HEK293T (cell line): ENCODE measurements at places on chromosomes 12 and 14.

GRCh38 chr12:57772429-57773322 lies at the start of gene EEF1AKMT3:
EEF1AKMT3 (plus strand) TSS chr12:57772614; CDS start chr12:57772725, 111 bp downstream.
- peak; percentile 67 for DNase-seq

GRCh38 chr14:24198814-24199524 lies 3.7 kb upstream of the TM9SF1 start:
- no peak for DNase-seq

- DNase-seq = no peak
Observed at GRCh38 chr12:109625749-109626377, 52.3 kb downstream of the MVK start.

GRCh38 chr12:123449249-123449733 lies 8.6 kb upstream of the SNRNP35 start:
- DNase-seq = no peak

- DNase-seq = no peak
Observed at GRCh38 chr12:69007101-69007854, 74.3 kb upstream of the CPM start.

- DNase-seq = no peak
Observed at GRCh38 chr12:105318651-105319483, 11.6 kb upstream of the C12orf75 start.

GRCh38 chr14:60721326-60722106 lies 2.6 kb downstream of the SIX4 start:
- DNase-seq = peak; percentile 58

DNA sequence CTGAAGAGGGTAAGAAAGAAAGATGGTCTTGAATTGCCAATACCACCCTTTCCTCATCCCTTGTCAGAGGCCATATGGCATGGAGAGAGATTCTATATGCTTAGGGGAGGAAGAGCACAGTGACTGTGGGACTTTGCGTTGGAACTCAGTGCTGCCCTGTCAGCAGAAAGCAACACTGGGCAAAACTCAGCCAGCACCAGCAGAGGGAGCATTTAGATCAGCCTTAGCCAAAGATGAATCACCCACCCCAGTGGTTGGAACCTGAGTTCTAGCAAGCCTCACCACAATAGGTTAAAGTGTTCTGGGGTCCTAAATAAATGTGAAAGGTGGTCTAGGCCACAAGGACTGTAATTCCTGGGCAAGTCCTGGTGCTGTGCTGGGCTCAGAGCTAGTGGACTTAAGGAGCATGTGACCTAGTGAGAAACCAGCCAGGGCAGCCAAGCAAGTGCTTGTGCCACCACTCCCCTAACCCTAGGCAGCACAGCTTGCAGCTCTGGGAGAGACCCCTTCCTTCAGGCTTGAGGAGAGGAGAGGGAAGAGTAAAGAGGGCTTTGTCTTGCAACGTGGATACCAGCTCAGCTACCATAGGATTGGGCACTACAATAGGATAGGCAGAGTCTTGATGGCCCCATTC lies 11.4 kb upstream of the BCAT1 start:
- DNase-seq = peak; percentile 42

DNA sequence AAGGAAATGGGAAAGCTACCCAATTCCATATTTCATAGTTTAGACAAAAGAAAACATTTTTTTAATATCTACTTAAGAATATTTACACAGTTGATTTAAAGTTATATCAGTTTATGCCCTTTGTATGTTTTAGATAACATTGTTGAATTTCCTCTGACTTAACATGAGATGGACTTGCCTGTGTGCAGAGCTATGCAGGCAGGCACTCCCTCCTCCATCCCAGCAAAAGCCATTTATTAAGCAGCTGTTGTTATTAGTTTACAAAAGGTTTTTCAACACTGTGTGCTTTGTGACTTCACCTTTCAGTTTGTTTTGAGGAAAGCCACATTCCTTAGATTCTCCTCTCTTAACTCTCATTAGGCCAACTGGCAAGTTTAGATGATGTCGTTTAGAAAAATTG lies 337.5 kb upstream of the PDE3A start:
- DNase-seq = no peak
